ENCODE measurements at places on chromosomes 1 and 21.

DNA sequence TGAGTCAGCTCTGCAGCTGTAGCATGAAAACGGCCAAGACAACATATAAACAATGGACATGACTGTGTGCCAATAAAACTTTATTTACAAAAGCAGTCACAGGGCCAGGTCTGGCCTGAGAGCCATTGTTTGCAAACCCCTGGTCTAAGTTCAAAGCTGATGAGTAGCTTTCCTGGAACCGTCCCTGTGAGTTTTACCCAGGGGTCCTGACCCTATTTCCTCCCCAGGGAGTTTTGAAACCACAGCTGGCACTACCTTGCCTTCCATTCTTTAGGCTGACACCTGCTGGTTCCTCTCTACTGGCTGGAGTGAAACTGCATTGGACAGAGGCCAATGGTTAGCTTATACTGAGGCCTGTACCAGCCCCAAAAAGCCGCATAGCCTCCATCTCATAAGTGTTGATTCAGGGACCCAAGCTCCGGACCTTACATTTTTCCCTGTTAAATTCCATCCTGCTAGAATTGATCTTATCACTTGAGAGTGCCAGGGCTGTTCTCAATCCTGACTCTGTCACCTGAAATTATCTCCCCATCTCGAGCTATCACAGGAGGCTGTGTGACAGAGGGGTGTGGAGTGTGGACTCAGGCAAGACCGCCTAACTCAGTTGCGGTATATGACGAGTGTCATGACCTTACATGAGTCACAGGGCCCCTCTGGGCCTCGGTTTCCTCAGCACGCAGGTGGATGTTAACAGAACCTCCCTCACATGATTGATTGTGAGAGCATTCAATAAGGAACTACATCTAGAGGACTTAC is 343.6 kb downstream of the NPHP4 start:
- no peak for DNase-seq

DNA sequence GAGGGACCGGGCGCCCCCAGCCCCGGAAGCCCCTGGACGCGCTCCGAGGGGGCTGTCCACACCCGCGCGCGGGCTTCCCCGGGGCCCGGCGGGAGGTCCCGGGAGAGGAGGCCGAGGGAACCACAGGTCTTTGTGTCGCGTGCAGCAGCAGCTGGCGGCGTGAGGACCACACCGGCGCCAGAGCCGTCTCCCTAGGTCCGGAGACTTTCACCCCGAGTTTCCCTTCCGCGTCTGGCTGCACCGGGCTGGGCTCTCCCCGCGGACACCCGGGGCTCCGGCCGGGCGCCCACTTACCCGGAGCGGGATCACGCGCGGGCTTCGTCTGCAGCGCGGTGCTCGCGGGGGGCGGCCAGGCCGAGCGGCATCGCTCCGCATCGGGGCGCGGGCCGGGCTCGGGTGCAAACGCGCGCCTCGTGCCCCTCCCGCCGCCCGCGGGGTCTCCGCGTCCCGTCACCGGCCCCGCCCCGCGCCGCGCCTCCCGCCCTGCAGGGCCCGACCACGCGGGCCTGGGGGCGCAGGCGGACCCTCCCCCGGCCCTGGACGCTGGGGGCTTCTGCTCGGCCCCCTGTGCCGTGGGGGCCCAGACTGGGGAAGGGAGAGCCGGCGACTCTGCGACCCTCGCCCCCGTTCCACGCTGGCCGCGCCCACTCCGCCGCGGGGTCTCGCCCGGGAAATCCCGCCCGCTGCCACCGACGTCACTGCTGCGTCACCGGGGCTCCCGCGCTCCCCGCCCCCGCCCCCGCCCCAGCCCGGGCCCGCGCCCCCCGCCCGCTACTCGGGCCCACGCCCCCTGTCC is at the start of gene GNG4:
Gene GNG4, minus strand, starts transcription at position 417 of the 796 bp plus-strand sequence. CDS start 65,946 bp downstream, outside the sequence.
- DNase-seq: peak; percentile 97

DNA sequence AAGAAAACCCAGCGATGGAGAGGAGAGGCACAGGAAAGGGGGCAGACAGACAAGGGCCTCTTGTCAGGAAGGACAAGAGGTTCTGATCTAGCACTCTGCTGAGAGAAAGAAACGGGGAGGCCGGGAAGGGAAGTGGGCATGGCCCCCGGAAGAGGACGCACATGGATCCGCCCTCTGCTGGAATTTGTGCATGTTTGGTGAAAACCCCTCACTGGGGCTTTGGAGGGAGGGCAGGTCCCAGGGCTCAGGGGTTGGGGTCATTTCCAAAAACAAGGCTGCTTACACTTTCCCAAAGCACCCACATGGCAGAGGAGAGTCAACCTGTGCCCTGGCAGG is 32.4 kb upstream of the ECE1 start:
- no peak for DNase-seq

GRCh38 chr1:23867542-23867894 is 572 bp downstream of the FUCA1 start:
- no peak for DNase-seq

DNA sequence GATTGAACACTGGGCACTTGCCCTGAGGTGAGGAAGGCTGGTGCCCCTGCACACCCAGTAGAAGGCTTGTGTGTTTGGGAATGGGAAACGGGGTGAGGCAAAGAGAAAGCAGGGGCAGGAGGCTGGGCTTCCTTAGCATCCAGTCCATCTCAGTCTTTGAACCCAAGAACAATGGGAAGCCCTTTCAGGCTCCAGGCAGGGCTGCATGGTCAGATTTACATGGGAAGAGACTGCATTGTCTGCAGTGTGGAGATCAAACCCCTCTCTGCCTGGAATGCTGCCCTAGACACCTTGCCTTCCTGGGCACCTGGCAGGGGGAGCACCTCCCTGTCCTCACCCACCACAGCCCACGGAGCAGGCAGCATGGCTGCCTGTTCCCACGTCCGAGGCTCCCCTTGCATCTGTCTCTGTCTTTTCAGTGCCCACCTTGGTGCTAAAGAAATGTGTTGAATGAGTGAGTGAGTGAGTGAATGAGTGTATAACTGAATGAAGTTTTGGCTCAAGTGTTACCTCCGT is 268.5 kb downstream of the GRIK3 start:
- DNase-seq: no peak

DNA sequence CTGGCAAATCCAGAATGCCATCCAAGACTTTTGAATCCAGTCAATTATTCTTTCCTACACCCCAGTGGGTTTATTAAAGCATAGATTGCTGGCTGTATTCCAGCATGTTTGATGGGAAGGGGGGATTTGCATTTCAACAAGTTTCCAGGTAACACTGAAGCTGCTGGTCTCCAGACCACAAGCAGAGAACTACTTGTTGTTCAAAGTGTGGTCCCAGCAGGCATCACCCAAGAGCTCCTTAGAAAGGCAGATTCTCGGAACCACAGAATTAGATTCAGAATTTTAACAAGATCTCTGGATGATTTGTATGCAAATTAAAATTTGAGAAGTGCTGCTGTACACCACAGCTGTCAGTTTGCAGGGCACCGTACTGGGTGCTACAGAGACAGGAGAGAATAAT is 216.3 kb upstream of the FAM78B start:
- DNase-seq: no peak

- DNase-seq: no peak
Observed at GRCh38 chr1:236090741-236091147, 25.9 kb upstream of the NID1 start.

GRCh38 chr1:69898403-69898947 is 306.9 kb downstream of the LRRC40 start:
- DNase-seq: no peak

- DNase-seq: no peak
Observed at GRCh38 chr1:183604038-183604808, 14.0 kb upstream of the NCF2 start.

- DNase-seq: no peak
Observed at GRCh38 chr1:5002676-5003075, 348.3 kb downstream of the AJAP1 start.

DNA sequence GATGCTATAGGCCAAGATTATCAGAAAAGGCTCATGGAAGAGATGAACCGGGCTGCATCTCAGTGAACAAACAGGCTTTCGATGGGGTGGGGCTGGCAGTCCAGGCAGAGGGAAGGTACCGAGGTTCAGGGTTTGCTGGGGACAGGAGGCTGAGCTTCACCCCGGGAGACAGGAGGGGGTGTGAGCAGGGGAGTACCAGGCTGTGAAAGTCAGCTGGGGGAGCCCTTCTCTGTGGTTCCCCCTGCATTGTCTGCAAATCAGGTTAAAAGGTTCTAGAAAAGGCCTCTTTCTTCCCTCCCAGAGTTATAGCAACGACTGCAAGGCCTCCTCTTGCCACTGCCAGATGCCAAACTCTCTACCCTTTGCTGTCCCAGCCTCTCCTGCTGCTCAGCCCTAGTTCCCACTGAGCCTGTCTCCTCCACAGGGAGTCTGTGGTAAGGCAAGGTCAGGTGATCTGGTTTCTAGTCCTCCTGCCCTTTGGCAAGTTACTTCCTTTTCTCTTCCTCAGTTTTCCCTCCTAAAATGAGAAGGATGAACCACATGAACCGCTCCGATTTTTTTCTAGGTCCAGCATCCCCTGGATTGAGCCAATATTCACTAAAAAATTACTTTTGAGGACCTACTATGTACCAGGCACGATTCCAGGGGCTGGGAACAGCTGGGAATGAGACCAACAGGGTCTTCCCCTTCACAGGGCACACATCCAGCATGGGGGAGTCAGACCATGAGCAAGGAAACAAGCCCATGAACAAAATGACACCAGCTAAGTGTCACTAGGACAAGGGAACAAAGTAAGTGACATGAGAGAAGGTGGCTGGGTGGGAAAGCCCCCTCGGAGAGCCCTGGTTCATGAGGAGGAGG is 7.2 kb downstream of the LAD1 start:
- DNase-seq: no peak

DNA sequence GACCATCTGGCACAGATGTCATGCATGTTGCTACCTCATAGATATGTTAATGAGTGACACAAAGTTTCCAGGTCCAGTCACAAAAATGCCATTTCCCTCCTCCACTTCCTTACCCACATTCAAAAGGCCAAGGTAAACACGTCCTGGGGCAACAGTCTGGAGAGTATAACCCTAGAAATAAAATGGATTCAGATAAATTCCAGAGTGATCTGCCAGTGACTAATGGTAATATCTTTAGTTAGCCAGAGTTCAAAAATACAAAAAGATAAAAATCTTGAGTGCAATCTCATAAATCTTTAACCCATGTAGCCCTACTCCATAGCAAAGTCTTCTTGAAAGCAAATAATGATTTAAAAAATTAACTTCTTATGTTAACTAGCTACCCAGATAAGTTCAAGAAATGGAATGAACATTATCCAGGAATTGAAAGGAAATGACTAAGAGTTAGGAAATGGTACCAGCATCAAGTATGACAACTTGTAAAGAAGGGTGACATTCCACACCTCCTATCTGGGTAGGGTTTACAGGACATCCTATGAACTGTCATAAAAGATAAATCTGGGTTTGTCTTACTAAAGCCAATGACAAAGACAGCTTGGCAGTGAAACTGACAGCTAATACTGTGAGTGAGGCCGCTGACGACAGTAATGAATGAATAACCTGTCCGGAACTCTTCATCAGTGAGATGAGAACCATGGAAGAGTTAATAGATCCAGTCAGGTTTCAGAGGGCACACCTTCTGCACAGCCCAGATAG is 18.1 kb downstream of the RGS2 start:
- no peak for DNase-seq

- no peak for DNase-seq
Observed at GRCh38 chr1:118266436-118266835, 81.4 kb upstream of the SPAG17 start.

DNA sequence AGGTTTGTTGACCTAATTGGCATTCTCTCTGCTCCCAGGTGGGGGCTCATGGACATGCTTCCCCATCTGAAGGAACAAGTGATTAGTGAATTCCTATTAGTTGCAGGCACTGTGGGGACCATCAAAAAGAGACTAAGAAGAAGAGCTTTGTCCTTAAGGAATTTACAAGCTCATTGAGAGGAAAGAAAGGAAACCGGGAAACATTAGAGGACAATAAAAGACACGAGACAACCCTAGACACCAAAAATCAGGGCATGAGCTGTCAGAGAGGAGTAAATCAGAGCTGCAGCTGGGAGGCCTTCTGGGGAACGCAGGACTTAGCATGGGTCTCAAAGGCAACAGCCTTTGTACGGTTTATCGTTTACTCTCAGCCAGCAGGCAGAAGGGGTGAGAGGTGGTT is 45.1 kb downstream of the BACE2 start:
- DNase-seq: no peak
